Breast epithelium (tissue), 4 donors: ENCODE measurements at places on chromosomes 2 and 18.

- no peaks in the 10 kb centered on the region for H3K27me3 ChIP-seq
- no peak overlapping the region for H3K27ac ChIP-seq
- no peaks in the 10 kb centered on the region for H3K4me1 ChIP-seq
- no peak overlapping the region for H3K4me3 ChIP-seq
- no peak for DNase-seq
These were observed 44.7 kb downstream of the THSD7B start for GRCh38 chr2:136809998-136810397.

DNA sequence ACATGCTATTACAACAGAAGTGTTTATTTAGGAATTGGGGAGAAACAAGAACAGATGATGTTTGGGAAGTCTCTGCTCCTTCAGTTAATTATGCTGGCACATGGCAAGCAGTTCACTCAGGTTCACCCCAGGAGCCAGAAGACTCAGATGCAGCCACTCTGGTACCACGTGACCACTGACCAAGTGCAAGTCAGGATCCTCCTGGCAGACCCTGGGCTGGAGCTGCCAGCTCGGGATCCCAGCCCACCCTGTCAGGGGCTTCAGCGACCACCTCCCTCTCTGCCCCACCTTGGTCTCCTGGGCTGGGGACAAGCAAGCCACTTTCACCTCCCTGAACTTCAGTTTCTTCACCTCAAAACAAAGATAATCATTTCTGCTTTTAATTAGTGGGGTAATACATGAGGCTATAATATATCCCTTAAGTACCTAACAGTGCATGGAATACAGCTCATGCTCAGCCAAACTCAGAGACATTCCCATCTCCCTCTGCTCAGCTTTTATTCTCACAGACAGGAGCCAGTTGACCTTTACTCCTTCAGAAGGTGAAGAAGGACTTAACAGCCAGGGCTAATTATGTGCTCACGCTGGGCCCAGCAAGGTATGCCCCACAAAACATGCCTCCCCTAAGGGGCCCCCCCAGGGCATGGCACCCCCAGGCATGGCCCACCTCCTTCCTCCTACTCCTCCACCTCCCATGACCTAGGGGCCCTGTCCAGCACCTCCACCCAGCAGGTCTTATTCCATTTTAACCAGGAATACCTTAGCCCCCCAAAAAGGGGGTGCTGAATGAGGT lies 11.8 kb downstream of the CRACDL start:
- H3K4me1 ChIP-seq: peaks cover 5% of the 10 kb centered on the region
- DNase-seq: no peak
- no peaks in the 10 kb centered on the region for H3K27me3 ChIP-seq
- H3K4me3 ChIP-seq: no peak overlapping the region
- H3K27ac ChIP-seq: no peak overlapping the region

DNA sequence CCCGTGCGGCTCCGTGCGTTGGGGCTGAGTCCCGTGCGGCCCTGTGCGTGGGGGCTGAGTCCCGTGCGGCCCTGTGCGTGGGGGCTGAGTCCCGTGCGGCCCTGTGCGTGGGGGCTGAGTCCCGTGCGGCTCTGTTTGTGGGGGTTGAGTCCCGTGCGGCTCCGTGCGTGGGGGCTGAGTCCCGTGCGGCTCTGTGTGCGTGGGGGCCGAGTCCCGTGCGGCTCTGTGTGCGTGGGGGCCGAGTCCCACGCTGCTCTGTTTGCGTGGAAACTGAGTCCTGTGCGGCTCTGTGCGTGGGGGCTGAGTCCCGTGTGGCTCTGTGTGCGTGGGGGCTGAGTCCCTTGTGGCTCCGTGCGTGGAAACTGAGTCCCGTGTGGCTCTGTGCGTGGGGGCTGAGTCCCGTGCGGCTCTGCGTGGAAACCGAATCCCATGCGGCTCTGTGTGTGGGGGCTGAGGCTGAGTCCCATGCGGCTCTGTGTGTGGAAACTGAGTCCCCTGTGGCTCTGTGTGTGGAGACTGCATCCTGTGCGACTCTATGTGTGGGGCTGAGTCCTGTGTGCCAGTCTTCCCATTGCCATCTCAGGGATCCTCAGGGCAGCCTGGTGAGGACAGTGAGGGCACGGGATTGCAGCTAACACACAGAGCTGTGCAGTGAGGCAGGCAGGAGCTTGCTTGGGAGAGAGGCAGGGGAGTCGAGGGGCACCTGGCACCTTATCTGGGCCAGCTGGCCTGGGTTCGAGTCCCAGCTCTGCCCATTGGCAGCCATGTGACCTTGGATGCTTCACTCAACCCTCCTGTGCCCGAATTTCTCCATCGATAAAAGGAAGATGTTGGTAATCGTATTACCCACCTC lies 44.5 kb downstream of the LDLRAD4 start:
- H3K4me3 ChIP-seq: no peak overlapping the region
- no peaks in the 10 kb centered on the region for H3K36me3 ChIP-seq
- H3K27me3 ChIP-seq: no peaks in the 10 kb centered on the region
- H3K27ac ChIP-seq: no peak overlapping the region
- H3K4me1 ChIP-seq: peaks cover 38% of the 10 kb centered on the region

DNA sequence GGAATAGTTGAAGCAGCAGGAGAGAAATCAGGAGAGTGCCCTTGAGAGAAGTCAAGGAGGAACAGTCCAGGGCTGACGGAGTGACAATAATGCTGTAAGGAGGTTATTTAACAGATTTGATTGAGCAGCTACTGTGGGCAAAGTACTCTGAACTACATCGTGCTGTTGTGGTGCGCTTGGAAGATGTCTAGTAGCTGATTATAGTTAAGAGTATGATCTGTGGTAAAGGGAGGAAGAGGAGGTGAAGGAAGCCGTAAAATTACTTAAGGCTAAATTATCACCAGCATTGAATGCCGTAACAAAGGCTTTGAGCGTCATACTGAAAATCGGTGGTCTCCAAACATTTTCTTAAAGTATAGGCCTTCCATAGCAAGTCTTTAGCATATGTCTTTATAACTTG lies 4.5 kb downstream of the PCBP1 start:
- no peaks in the 10 kb centered on the region for H3K4me1 ChIP-seq
- peak overlapping the region; percentile 16 for H3K27ac ChIP-seq
- no peak for DNase-seq
- no peaks in the 10 kb centered on the region for H3K36me3 ChIP-seq
- no peak overlapping the region for H3K4me3 ChIP-seq

- no peak for DNase-seq
- H3K4me3 ChIP-seq: no peak overlapping the region
- H3K4me1 ChIP-seq: no peaks in the 10 kb centered on the region
- no peaks in the 10 kb centered on the region for H3K36me3 ChIP-seq
- no peak overlapping the region for H3K27ac ChIP-seq
- H3K27me3 ChIP-seq: no peaks in the 10 kb centered on the region
These were observed 80.9 kb downstream of the NABP1 start for GRCh38 chr2:191758518-191759507.

DNA sequence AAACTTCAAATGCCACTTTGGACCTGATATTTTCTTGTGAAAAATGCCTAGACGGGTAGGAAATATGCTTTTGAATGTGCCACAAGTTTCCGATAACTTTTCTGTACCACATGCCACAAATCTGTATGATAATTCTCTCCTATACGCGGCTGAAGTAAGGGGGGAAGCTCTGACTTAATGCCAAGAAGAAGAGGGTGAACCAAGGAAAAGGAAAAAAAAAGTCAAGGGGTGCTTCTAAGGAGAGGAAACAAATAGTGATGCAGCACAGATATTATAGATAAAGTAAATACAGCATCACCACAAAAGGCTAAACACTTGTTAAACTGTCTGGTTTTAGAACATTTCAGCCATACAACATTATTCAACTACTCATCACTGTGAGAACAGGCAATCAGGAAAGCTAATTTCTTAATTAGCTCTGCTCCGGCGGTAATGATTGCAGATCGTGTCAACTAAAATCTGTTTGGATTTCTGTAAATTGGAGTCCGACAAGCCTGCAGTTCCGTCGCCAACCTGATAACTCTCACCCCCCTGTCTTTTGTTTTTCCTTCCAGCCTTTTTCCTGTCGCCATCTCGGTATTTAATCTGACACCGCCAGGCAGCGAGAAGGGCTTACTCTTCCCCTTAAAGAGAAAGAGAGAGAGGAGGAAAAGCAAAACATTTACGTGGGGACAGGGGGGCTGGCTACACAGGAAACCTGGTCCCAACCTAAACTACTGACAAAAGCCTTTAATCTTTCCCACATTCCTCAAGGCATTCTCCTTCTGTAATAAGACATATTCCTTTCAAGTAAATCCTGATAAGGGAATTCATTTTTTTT lies 67.5 kb downstream of the ZEB2 start:
- H3K36me3 ChIP-seq: no peaks in the 10 kb centered on the region
- no peaks in the 10 kb centered on the region for H3K27me3 ChIP-seq
- H3K27ac ChIP-seq: peak overlapping the region; percentile 35
- no peaks in the 10 kb centered on the region for H3K4me1 ChIP-seq
- no peak for DNase-seq

GRCh38 chr2:234374736-234375135 lies 122.1 kb downstream of the ARL4C start:
- H3K4me3 ChIP-seq: no peak overlapping the region
- H3K4me1 ChIP-seq: no peaks in the 10 kb centered on the region
- DNase-seq: no peak
- no peaks in the 10 kb centered on the region for H3K27me3 ChIP-seq

DNA sequence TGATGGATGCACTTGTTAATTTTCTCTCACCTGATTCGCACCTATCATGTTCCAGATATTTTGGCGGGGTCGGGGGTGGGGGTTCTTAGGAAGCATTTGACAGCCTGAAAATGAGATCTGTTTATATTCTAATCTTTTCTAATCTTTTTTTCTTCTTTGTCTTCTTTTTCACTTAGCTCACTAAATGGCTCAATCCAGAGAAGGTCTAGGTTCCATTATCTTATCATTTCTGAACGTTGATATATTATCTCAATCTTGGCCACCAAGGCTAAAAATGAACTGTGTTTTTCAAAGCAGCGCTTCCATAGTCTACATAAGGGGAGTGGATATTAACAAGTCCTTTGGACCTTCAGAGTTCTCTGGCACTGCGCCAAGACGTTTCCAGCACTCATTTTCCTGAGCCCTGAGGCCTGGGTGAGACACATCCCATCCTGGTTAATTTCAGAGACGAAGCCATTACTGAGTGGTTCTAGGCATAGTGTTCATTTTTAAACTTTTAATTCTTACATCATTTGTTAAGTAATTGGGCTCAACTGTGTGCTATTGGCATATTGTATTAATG lies 229.0 kb downstream of the SOX11 start:
- no peaks in the 10 kb centered on the region for H3K36me3 ChIP-seq
- no peak for DNase-seq
- H3K4me1 ChIP-seq: no peaks in the 10 kb centered on the region
- H3K27me3 ChIP-seq: no peaks in the 10 kb centered on the region
- no peak overlapping the region for H3K27ac ChIP-seq
